ENCODE measurements at places on chromosomes 4 and X. TPM values are rescaled to one million over a fixed set of nuclear protein-coding genes. Genes with fewer than 3 reads are reported as not detected.

Gene MAOB
- not detected for total RNA-seq

Gene NDUFA1
- 307 TPM for total RNA-seq

Gene STBD1
- 9.7 TPM for total RNA-seq

Gene SPANXC
- total RNA-seq: 0.74 TPM

Gene GABRA4
- not detected for total RNA-seq

Gene GRIA3
- not detected for total RNA-seq

Gene HHIP
- 0.78 TPM for total RNA-seq

Gene RTL9
- 0.09 TPM for total RNA-seq

Gene SPACA5
- not detected for total RNA-seq

Gene OPN1MW3
- not detected for total RNA-seq

Gene MTNR1A
- total RNA-seq: 0.43 TPM
